ENCODE measurements at places on chromosomes 16 and 17.

DNA sequence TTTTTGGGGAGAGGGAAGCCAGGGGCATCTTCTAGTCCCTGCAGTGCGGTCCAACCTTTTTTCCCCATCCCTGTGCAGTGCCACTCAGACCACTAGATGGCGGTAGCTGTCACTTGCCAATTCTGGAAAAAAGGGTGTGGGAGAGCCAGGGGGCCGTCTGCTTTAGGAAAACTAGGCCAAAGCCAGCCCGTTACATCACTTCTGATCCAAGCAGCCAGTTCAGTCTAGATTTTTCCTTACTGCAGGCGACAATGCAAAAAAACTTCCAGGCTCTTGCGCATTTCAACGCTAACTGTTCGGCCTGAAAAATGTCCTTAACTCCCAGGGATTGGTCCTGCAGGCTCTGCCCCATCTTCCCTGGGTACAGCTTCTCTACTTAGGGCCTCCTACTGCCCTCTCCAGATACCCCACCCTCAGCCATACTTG is 69.2 kb upstream of the CES5A start:
- peak; percentile 14 for DNase-seq

GRCh38 chr17:80397034-80397387 is 18.0 kb upstream of the ENDOV start:
- no peak for DNase-seq

- no peak for DNase-seq
Observed at GRCh38 chr16:10022098-10022497, 160.1 kb downstream of the GRIN2A start.

- DNase-seq, result no peak
Observed at GRCh38 chr16:19123535-19124178, 9.9 kb downstream of the ITPRIPL2 start.

DNA sequence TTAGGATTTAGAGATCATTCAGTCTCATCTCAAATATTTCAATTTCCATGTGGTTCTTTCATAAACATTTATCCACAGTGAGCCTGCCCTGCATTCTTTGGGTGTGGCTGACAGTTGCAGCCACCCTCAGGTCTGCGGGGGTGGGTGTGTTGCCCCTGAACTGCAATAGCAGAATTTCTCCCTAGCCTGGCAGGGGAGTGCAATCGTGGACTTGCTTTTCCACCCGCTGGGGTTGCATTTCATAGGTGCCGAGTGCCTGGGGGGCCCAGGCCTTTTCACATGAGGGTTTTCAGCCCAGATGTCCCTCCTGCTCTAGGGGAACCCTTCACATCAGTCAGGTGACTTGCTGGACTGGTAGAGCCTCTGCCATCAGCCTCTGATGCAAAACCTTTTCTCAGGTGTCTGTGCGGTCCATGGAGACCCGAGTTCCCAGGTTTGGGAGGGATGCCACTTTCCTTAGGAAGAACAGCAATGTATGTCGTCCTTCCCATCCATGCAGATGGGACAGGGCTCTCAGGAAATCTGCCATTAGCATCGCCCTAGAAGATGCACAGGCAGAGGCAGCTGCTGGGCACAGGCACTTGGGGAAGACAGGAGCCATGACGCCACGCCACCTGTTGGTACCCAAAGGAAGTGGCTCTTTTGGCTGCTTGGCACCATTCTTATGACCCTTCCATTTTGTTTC is 2.4 kb upstream of the USP36 start:
- DNase-seq, result peak; percentile 39

Data from stimulated activated CD4-positive, alpha-beta T cell treated with anti-CD3 and anti-CD28 coated beads, Interleukin-12 subunit alpha, Interleukin-12 subunit beta, amount 100 ng/mL, for 48 hours (primary cell).